ENCODE measurements at places on chromosomes 5 and 9. TPM values are rescaled to one million over a fixed set of nuclear protein-coding genes. Genes with fewer than 3 reads are reported as not detected.

The PGM5 gene
- total RNA-seq = not detected

The TRIM41 gene
- 35.2 TPM for total RNA-seq

The FABP6 gene
- total RNA-seq = not detected

The PCDHA1 gene
- not detected for total RNA-seq

The SPATA31E1 gene
- total RNA-seq = not detected

The NMUR2 gene
- not detected for total RNA-seq

The FAM200C gene
- 1.2 TPM for total RNA-seq

The BTNL3 gene
- not detected for total RNA-seq

GRCh38 chr5:100898504-100899346, 4.4 kb downstream of the ST8SIA4 start:
- no peak for DNase-seq

DNA sequence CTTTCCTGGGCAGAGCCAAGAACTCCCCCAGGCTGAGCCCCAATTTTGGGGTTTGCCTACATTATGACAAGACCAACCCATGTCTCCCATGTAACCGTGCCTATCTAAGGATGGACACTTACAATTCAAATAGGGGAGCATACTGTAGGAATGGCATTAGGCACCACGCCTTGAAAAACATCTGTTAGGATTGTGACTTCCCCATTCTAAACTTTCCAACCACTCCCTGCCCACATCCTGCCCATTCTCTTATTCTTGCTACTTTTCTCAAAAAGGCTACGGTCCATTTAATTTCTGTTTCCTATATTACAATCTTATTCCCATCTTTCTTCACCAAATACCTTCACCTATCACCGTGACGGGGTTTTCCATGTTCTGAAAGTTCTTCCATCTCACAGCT, 99.2 kb downstream of the LPAR1 start:
- no peak for DNase-seq

DNA sequence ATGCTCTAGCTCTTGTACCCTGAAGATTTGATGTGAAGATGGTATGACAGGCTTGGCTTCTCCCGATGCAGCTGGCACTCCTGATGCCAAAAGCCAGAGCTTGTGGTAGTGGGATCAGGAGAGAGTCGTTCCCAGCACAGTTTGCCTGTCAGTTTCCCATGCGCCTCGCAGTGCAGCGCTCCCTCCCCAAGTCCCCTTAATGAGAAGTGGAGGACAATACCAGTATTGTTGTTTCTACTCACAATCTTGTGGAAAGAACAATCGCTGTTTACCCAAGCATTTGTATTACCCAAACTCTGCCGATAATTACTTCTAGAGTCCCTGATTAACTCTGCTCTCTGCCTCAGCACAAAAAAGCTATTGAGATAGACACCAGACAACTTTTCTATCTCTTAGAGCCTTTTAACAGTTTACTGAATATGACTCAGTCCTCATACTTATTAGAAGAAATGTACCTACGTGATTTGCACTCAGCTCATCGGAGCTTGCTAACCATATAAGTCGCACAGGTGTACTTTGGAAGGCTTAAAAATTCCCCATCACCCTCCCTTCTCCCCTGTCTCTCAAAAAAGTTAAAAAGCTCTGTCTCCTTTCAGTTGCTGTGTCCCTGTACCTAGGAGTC, 283.2 kb upstream of the TMEM161B start:
- no peak for DNase-seq

GRCh38 chr5:122844136-122844909, 1.1 kb upstream of the SNX24 start:
- no peak for DNase-seq

DNA sequence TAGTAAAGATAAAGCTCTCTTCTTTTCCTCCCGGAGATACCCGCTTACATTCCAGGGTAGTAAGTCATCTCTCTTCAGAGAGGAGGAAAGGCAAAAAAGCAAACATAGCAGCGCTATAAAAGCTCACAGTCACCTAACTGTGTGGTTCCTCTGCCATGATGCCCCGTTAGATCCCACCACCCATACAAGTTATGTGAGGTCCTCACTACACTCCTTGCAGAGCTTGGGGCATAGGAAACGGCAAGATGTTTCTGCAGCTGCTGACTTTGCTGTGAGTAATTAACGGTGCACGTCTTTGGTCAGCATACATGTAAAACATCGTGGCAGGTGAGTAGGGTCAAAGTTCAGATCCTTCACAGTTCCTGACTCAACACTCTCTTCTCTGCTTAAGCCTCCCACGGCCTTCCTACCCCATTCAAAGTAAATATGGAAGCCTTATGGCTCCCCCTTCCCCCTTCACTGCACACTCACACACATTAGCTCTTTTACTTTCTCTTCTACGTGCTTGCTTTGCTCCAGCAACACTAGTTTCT, 218.9 kb downstream of the DIRAS2 start:
- no peak for DNase-seq

DNA sequence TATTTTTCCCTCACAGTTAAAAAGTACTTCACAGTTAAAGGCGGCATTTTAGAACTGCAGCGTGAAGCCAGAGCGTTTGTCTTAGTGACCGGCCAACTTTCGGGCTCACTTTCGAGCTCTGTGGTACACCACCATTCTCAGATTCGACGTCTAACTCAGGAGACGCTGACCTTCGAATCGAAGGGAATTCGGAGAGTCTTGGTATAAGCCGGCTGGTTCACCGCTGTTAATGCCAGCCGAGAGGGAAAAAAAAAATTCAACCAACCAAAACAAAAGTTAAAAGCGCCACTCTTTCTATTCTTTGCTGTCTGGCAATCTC, 544 bp upstream of the SNX24 start:
- DNase-seq = no peak

GRCh38 chr5:88404405-88404804, 135.8 kb upstream of the TMEM161B start:
- no peak for DNase-seq

GRCh38 chr5:79513308-79513703, 628 bp downstream of the HOMER1 start:
- DNase-seq = peak; percentile 1

DNA sequence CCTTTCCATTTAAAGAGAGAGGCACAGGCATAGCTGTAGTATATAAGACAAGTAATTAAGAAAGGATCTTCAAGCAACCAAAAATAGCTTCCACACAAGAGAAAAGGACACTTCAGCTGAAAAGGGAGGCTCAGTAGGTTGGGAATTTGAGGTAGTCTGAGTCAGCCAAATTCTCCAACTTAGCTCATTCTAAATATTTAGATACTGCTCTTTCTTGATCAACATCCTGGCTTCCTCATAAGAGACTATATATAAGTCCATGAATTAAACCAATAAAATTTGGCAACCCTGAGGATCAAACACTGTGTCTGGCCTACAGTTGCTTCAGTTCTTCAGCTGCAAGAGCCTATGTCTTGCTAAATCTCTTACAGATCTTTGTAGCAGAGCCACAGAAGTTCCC, 17.8 kb downstream of the HINT1 start:
- no peak for DNase-seq

- DNase-seq = no peak
These were observed 71.4 kb upstream of the MOCS2 start for GRCh38 chr5:53180991-53181390.

DNA sequence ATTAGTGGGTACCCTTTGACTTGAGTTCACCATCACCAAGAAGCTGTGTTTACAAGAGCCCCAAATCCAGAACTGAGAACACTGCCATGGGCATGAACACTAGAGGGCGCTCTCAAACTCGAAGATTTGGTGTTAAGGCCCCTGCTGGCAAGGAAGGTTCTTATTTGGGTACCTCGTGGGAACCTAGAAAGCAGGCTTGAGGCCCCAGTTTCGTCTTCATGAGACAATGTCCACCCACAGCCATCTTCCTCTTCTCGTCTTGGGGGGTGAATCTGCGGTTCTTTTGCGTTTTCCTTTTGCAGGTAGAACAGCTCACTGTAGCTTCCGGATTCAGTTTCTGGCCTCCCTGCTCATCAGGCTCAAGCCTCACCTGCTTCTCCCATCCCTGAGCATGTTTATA, 184.0 kb downstream of the SEMA5A start:
- DNase-seq = no peak

GRCh38 chr5:151684690-151685361, 1.9 kb downstream of the SPARC start:
- no peak for DNase-seq

- no peak for DNase-seq
These were observed 211.6 kb downstream of the TMEM167A start for GRCh38 chr5:82865625-82866024.

DNA sequence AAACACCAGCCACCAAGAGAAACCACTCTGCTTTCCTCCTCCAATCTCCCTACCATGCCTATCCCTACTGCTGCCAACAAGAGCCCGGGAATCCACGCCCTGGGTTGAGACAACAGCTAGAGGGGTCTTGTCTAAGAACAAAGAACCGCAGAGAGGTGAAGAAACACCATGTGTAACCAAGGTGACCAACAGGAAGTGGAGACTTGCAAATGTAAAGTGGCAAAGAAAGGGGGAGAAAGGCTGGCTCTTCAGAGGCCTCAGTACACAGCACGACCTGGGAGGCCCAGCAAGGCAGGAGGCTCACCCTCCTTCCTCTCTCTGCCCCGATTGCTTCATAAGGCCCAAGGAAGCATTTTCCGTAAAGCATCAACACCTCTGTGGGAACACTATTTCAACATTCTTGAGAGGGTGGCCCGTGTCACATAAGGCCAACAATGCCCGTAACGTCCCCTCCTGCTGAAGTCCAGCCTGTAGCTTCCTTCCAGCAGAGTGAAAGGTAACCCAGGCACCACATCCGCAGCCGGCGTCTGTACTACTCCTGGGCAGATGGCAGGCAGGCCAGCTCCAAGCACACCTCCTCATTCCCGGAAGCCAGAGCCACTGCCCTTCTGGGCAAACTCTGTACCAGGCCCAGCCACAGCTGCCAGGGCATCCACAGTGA, 18.3 kb downstream of the CCNJL start:
- no peak for DNase-seq

GRCh38 chr5:65061250-65061973, 292.7 kb downstream of the CWC27 start:
- no peak for DNase-seq

- DNase-seq = no peak
These were observed 154.3 kb downstream of the HMHB1 start for GRCh38 chr5:143966280-143966679.

GRCh38 chr5:61055434-61056006, 106.7 kb downstream of the SMIM15 start:
- peak; percentile 21 for DNase-seq

DNA sequence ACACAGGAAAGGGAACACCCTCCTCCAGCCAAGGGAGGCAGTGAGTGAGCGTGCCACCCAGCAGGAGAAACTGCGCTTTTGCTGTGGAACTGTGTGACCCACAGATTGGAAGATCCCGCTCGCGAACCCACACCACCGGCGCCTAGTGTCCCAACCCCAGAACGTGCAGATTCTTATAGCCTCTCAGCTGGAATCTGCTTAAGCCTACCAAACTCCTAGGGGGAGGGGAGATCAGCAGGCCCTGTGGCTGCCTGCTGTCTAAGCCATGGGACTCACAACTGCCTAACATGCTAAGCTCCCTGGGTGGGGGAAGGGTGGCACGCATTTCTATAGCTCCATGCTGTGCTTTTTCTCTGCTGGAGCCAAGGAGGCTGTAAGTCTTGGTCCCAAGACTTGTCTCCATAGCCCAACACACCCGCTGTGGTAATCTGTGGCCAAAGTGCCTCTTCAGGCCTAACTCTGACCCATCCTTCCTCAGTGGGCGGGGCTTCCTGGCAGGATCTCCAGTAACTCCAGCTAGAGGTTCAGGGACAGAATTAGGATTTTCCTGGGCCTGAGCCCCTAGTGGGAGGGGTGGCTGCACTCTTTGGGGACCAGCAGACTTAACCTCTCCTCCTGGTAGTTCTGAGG, 485.0 kb downstream of the TAF11L14 start:
- DNase-seq = no peak

- DNase-seq = no peak
These were observed 1.8 kb downstream of the SKP2 start for GRCh38 chr5:36153726-36154125.

DNA sequence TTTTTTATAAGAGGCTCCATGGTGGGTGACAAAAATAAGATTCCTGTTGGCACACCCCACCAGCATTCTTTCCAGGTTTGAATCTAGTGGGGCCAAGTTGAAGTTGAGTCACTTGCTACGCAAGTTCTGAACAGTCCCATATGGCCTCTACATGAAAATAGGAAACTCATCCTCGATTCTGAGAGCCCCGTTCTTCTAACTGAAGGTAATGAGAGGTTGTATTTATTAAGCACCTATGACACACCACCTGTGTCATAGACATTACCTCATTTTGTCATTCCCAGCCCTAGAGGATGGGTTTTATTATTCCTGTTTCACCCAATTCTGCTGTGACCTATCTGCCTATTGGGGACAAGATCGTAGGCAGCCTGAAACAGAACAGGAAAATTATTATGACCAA, 131.7 kb downstream of the ACTL7B start:
- DNase-seq = no peak
